ENCODE measurements at places on chromosomes 4 and X. TPM values are rescaled to one million over a fixed set of nuclear protein-coding genes. Genes with fewer than 3 reads are reported as not detected.

The BRS3 gene
- not detected for total RNA-seq

DNA sequence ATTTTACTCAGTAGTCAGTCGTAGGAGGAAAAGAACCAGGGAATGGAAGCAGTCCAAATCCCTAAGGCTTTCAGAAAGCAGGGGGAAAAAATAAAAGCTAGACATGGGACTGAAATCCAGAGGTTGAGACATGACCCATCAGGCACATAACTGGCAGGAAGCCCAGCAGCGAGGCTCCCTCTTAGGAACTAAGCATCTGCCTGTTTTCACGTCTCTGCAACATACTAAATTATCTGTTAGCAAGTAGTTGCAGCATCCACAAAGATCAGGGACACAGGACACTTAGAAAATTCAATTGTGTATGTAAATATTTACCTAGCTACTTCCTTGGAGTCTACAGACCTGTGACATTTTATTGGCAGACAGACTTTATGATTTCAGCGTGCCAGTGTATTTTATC is 118.0 kb upstream of the EDNRA start:
- DNase-seq: peak; percentile 71

The HSFX3 gene
- total RNA-seq: not detected

DNA sequence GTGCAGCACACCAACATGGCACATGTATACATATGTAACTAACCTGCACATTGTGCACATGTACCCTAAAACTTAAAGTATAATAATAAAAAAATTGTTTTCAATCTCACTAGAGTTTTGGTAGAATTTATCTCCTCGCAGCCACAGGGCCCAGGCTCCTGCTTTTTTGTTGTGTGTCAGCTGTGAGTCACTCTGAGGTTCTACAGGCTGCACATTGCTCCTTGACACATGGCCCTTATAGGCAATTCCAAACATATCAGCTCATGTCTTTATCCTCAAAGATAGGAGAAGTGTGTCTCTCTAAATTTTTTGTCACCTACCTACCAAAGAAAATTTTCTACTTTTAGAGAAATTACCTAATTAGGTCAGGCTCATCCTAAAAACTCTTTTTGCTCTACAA is 252.1 kb upstream of the ADGRL3 start:
- peak; percentile 44 for DNase-seq

DNA sequence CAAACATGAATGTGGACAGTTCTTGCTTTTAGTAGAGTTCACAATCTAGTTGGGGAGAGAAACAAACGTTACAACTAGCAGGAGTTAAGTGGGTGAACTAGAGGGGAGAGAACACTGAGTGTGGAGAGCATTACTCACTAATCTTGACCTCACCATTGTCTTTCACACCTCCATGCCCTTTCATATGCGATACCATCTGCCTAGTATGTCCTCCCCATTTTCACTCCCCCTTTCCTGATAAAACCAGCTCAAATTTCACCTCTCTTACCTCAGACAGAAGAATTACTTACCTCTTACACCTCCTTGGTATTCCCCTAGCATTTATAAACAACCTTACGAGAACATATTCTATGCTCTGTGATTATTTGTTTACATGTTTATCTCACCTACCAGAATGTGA is 53.6 kb downstream of the LAS1L start:
- DNase-seq: no peak

DNA sequence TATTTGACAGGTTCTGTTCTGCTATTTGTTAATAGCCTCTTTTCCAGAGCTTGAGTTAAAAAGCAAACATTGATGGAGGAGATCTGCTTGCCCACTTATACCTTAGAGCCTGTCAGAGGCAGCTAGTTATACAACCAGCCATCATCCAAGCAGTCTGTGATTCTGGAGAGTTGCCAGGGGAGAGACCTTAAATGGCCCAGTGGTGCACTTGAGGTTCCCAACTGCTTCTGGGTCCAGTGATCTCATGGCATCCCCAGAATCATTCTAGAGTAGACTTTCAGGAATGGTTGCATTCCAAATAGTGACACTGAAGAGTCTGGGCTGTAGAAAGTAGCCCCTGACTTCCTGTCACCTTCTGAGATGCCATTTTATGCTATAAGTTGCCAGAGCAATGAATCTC is 160.7 kb downstream of the FHIP1A start:
- DNase-seq: no peak

The SPP1 gene
- total RNA-seq: not detected

GRCh38 chr4:156961196-156962057 is 10.2 kb downstream of the PDGFC start:
- peak; percentile 88 for DNase-seq

GRCh38 chr4:188002323-188002722 is 6.8 kb downstream of the ZFP42 start:
- no peak for DNase-seq

All from bronchial epithelial cell (primary cell).